Activated T-helper 2 cell treated with anti-CD3 and anti-CD28 coated beads, Interferon-gamma antibody, Interleukin-2, Interleukin-4, amounts not matched to agents 10 μg/mL and 5 μg/mL and 100 μg/mL, durations not matched to agents 14 hours and 24 hours and 36 hours (primary cell): ENCODE measurements at places on chromosomes 3 and 15. TPM values are rescaled to one million over a fixed set of nuclear protein-coding genes. Genes with fewer than 3 reads are reported as not detected.

GRCh38 chr3:57154470-57155309 is 10.5 kb downstream of the IL17RD start:
- no peak for DNase-seq

Gene TMCO5A
- total RNA-seq: not detected in 2 replicates

DNA sequence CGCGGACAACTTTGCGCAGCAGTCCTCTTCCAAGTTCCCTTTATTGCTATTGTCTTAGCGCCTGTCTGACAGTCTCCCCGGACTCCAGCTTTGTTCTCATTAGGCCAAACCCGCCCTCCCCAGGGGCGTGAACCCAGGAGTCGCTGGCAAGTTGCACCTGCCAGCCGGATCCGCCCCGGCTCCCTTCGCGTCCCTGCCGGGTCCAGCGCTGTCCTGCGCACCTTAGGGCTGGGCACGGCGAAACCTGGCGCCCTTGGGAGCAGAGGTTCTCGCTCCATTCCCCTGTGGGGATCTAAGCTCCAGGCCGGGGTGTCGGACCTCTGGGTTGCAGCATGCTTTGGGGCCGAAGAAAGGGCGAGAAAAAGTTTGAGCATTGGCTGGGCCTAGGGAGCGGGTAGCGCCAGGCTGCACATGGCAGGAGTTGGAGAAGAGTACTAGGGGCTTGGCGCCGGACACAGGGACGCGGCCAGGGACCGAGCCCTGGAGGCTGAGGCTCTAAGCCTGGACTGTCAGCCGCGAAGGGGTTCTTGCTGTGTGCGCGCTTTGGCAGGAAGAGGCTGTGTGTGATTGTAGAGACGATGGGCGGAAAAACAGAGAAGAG is 335.1 kb upstream of the THRB start:
- no peak for DNase-seq

DNA sequence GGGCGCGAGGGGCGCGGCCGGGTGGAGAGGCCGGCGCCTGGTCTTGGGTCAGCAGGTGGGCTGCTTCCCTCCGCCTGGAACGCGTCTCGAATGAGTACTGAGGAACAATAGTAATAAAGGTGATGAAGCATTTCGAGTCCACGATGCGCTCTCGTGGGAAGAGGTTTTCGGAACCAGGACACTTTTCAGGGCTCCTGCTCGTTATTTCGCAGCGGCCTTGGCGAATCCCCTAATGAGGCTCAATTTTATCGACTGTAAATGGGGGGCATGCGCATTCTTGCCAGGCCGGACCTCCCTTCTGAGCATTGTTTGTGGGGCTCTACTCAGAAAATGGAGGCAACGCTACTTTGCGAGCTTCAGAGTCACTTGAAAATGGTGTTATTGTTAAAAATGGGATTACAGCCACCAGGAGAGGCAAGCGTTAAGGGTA is 1.2 kb downstream of the NR2C2 start:
- no peak for DNase-seq

GRCh38 chr15:60396100-60396499 is 1.7 kb downstream of the ANXA2 start:
- no peak for DNase-seq

- no peak for DNase-seq
Observed at GRCh38 chr15:73183071-73183470, 130.8 kb downstream of the NEO1 start.

DNA sequence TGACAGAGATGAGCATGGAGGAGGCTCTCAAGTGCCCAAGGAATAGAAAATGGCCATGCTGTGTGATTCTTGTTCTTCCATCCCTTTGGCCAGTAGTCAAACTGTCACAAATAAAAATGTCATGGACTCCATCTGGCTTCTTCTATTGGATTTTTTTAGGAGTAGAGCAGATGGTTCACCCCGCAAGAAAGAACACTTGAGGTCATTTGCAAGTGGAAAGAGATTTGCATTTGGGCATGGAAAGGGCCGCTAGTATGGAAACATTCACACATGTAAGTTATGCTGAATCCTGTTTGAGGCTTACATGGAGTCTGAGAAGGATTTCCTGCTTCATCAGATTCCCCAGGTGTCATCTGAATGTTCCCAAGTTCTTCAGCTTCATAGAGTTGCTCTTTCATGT is 53.1 kb upstream of the CFAP161 start:
- no peak for DNase-seq

Gene FRMD5
- 0.07 and 0.09 TPM in 2 replicates for total RNA-seq

DNA sequence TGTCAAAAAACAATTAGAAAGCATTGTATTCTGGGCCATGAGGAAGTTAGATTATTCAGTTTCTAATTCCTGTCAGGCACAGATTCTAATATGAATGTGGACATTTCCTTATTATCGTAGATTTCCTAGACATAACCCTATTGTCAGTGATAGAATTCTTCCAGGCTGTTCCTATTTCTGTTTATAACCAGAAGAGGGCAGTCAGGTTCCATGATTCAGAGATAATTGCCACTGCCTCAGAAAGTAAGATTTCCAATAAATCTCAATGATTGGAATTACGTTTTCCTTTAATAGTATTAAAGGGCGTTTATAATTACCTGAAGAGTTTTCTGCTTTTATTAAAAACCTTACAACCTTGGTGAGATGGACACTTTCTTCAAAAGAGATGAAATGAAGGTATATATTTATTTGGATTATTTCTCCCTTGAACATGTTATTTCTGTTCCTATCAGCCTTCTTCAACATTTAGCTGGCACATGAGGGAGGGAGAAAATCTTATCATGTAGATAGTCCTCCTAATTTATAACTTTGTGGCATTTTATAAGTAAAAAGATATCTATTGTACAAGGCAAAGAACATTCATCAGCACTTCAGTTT is 439.2 kb downstream of the MCTP2 start:
- no peak for DNase-seq

Gene SEMA7A
- total RNA-seq: 45.9 and 50.3 TPM in 2 replicates

DNA sequence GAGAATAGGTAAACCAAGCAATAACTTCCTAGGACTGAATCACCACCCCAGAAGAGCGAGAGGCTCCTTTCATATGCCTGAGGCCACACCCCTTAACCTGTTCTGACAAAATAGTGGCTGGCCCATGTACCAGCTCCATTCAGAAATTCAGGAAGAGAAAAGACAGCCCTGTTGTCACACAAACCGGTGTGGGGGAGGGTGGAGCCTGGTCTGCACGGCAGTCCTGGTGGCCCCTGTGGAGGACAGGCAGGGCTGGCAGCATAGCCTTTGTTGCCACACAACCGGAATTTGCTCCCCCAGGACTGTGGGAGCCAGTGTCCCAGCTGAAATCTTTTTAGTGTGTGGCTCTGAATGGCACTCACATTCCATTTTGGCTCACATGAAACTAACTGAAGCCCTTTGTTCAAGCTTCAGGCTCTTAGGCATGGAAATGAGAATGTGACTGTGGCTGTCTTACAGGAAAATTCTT is 23.8 kb downstream of the RLBP1 start:
- DNase-seq: no peak

Gene PGBD4
- total RNA-seq: 3.4 and 3.7 TPM in 2 replicates

Gene DVL3
- 53.8 and 56.1 TPM in 2 replicates for total RNA-seq

DNA sequence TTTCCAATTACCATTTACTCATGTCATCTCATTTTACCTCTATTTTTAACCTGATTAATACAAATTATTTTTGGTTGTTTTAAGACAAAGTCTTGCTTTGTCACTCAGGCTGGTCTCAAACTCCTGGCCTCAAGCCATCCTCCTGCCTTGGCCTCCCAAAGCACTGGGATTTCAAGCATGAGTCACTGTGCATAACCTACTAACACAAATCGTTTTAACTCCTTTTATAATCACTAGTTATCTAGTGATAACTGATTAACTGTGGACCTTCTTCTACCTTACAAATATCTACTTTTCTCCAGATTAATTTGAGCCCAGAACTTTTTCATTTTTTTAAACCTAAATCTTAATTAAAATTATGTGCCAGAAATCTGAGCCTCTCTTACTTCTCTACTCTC is 4.6 kb downstream of the ATP13A3 start:
- DNase-seq: no peak

Gene DZIP1L
- total RNA-seq: 0.16 TPM in 1 of 2 replicates, not detected in the other

DNA sequence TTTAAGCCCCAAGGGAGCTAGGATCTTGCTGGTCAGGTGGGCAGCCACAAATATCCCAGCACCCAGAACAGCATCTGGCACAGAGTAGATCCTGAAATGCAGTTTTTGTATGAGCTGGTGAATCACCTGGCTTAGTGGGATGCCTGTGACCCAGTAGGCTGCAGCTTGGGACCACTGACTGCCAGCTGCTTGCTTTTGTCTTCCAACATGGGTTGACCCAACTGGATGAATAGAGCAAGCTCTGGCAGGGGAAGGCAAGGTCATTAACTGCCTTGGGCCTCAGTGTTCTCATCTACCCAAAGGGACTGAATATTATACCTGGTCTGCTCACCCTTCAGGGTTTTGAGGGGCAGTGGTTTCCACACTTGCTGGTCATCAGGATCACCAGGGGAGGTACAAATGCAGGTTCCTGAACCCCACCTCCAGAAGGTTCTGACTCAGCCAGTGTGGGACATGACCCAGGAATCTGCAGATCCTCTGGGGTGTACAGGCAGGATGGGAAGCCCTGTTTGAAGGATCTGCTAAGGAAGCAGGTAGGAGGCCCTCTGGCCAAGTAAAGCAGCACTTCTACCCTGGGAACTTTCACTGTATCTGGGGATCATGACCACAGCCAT is 55.4 kb downstream of the ITGA11 start:
- no peak for DNase-seq

Gene CRABP1
- 0.57 TPM in 1 of 2 replicates, not detected in the other for total RNA-seq

- no peak for DNase-seq
Observed at GRCh38 chr15:61654002-61654740, 406.1 kb downstream of the VPS13C start.

DNA sequence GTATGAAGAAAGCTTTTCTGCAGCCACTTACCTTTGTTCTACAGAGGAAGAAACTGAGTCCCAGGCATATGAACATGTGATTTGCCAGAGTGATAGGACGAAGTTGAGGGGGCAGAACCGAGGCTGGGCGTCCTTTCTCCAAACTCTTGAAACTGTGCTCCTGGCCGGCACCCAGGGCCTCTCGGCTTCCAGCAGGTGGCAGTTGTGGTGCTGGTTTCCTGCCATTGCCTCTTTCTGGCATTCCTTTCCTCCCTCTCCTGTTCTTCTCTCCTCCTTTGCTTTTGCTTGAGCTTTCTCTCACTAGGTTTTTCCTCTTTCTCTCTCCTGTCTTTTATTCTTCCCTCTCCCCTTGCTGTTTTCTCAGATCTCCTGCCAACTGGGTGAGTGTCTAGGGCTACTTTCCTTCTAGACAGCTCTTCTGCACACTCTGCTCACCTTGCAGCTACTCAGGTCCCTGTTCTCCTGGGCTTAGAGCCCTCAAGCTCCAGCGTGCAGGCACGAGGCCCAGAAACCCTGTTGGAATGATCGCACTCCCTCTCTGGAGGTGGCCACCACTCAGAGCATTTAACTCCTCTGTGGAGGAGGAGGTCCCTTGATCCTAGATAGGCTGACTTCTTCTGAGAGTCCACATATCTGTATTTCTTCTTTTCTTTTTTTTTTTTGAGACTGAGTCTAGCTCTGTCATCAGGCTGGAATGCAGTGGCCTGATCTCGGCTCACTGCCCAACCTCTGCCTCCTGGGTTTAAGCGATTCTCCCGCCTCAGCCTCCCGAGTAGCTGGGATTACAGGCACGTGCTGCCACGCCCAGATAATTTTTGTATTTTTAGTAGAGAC is 26.2 kb downstream of the TRAK1 start:
- no peak for DNase-seq

Gene ECE2
- not detected in 2 replicates for total RNA-seq

Gene CHDH
- 10.7 and 12.0 TPM in 2 replicates for total RNA-seq

DNA sequence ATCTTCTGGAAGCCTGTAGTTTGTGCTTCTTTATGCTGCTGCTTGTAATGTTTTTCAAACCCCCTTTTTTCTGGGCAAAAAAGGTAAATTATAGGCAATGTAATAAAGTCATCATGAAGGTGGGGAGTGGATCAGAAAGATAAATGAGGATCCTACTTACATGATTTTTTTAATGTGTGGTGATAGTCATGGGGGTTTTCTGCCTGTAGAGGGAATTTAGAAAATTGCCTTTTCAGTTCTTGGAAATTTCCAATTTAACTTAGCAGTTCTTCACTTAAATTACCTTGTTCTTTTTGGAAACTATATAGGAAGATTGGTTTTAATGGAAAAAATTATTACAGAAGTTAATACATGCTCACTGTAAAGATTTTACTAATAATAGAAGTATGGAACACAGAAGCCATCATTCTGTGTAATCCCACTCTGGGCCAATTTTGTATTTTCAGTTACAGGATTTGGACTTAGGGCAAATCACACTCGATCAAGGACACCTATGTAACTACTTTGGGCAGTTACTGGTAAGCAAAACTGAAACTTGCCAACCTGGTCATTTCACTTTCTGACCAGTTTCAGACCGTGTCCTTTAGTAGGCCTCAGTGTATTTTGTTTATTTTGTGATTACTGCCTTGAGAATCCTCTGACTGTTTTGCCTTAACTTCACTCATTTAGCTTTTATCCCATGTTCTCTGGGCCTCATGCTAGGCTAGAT is 10.5 kb upstream of the SCAANT1 start:
- DNase-seq: no peak
